Renal cortex interstitium (tissue), 15 donors: ENCODE measurements at places on chromosomes 5 and 9.

DNA sequence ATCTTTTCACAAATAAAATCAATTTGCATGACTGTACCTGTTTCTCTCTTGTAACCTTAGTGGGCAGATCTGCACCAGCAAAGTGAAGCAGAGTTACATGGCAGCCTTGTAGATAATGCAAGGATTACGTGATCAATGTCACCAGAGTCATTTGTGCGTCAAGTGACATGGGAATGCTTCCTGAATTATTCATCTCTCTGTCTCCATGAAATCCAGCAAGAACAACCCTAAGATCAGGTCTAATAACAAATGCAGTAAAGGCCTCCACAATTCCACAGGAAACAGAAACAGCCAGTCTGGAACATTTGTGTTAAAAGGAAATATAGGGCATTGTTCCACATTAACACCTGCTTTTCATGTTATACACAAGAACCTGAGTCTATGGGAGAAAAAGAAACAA, 7.8 kb downstream of the GZMA start:
- DNase-seq: no peak

DNA sequence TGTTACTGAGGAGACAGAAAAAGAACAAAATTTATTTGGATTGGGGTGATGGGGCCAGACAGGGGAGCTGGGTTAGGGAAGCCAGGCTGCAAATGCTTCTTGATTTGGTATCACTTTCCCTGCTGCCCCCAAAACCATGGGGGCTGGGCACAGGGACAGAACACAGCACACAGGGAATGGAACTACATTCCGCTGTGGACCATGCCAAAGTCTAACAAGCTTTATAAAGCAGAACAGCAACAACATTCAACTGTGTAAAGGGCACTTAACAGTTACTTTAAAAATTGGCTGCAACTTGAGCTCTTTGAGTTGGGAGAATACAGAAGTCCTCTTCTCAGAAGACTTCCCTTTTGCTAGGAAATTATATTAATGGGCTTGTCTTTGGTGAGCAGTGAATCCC, 23.8 kb downstream of the C5orf58 start:
- no peak for DNase-seq

DNA sequence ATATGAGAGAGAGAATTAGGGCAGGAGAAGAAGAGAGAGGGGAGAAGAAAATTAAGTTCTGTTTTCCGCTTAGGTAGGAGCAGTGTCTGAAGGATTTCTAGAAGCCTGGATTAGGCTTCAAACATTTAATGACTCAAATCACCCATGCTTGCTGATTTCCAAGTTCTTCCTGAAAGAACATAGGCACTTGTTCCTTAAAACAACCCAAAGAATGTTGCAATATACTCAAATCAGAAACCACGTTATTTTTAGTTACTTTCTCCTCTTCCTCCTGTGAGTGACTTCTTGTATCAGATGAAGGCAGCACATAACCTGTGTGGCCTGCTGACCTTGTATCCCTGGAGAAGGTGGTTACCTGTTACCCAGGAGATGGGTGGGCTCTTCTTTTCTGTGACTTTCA, 351.5 kb upstream of the KLF4 start:
- DNase-seq: no peak

GRCh38 chr5:160009591-160009989, 651 bp downstream of the TTC1 start:
- DNase-seq: no peak
